Left cardiac atrium (tissue), 4 donors: ENCODE measurements at places on chromosomes 16 and 17.

GRCh38 chr17:19958023-19958422 is 19.6 kb downstream of the AKAP10 start:
- DNase-seq: no peak

DNA sequence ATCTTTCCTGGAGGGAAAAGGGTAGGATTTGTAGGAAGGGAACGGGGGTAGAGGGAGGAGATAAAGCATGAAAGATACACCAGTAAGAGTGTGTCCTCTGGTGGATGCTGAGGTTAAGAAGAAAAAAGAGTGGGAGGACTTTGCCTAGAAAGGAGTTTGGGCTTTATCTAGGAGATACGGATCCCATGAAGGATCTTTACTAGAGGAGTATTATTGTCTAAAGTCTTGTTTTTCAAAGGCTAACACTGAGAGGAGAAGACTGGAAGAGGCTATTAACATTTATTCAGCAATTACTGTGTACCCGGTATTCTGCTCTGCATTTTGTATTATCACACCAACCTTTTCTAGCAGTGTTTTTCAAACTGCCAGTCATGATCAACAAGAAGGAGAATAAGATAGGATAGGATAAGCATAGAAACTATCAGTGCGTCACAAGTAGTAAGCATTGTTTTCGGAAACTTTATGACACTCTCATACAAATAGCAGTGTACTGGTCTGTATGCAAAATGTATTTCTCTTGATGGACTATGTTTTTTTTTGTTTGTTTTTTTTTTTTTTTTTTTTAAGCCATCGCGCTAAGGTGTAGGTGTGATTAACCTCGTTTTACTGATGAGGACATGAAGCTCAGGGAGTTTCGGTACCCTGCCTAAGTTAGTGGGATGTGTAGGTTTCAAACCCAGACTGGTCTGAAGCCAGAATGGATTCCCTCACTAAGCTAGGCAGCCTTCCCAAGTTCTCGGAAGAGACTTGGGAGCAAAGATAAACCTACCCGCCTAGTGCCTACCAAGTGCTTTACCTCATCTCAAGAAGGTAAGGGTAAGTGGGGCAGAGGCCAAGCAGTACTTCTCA is 1.3 kb upstream of the SP2 start:
- DNase-seq: no peak

DNA sequence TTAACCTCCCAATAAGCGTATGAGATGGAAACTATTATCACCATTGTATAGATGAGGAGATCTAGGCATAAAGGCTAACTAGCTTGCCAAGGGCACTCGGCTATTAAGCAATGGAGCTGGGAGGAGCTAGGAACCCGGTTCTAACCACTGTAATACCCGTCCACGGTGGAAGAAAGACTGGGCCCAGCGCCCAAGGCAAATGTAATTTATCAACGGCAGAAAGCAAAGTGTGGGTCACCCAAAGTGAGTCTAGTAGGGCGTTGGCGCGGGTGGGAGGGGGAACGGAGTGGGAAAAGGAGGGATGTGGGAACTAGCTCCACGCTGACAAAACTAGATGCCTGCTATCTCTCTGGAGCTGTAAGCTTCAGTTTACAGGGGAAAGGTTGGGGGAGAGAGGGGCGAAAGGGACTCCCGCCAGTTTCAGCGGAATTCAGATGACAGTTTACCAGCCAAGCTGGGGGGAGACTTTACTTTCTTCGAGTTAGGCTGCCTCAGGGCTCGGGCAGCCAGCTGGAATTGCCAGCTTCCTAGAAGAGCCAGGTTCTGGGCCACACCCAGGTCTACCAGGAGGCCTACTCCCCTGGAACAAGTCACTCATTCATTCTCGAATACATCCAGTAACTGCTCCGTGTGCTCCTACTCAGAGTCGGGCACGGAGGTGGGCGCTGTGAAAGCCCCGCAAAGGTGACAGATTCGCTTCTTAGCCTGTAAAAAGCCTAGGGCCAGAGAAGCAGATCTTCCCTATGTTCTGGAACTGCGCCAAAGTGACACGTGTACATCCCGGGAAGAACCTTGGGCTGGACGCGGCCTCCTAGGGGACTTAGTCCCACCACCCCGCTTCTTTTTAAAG is 837 bp downstream of the LRRC59 start:
- DNase-seq: peak; percentile 72

- DNase-seq: no peak
Observed at GRCh38 chr17:67519801-67520251, 142.7 kb downstream of the PITPNC1 start.

GRCh38 chr16:21275529-21275928 is 2.6 kb downstream of the CRYM start:
- no peak for DNase-seq

DNA sequence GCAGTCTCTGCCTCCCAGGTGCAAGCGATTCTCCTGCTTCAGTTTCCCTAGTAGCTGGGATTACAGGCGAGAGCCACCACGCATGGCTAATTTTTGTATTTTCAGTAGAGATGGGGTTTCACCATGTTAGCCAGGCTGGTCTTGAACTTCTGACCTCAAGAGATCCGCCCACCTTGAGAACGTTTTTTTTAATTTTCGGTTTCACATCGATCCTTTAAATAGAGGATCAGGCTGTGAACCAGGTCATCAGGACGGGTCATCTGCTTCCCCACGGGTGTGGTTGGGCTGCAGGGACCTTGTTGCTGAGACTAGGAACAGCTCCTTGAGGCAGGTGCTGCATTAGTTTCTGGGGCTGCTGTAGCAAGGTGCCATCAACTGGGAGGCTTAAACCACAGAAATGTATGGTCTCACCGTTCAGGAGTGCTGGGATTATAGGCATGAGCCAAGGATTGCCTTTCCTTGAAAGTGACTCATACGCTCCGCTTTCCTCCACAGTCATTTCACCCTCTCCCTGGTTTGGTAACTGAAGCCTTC is 7.9 kb upstream of the NAGPA start:
- no peak for DNase-seq

GRCh38 chr16:48564544-48565444 is 45.2 kb downstream of the N4BP1 start:
- DNase-seq: no peak

- no peak for DNase-seq
Observed at GRCh38 chr16:66030036-66030435, 336.5 kb upstream of the CDH5 start.
